GM23338 (cell line): ENCODE measurements at places on chromosomes 13 and 19.

- H3K4me3 ChIP-seq, result no peak overlapping the region
- H3K27me3 ChIP-seq, result no peaks in the 10 kb centered on the region
- no peaks in the 10 kb centered on the region; the same call in 1 of the 2 replicates for H3K36me3 ChIP-seq
- no peak for DNase-seq
- no peak overlapping the region for H3K27ac ChIP-seq
Measured at GRCh38 chr19:13483215-13483614, 23.1 kb downstream of the CACNA1A start.

DNA sequence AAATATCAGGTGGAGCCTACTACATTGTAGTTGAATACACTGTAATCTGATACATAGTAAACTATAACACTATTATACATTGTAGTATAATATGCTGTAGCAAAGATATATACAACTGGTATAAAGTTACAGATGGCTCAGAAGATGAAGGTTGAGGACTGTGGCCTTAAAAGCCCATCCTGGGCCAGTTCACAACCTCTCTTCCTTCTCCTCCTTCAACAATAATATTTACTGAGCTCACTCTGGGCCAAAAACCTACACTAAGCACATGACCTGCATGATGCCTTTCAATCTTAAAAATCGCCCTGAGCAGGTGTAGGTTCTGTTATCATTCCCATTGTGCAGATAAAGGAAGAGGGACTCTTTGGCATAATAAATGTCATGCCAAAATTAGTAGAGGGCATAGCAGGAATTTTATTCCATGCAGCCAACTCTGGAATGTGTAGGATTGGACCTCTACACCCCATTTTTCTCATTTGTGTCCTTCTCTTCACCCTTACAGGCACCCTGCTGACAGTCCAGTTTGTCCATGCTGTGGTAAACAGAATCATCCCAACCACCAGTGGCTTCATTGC, 14.6 kb upstream of the SIN3B start:
- no peak overlapping the region for H3K4me3 ChIP-seq
- DNase-seq, result peak; percentile 19
- no peaks in the 10 kb centered on the region for H3K27me3 ChIP-seq
- 0 out of 2 replicates have a peak, but pooled peaks cover 3% of the 10 kb centered on the region for H3K36me3 ChIP-seq

GRCh38 chr13:20495087-20496023, 30.3 kb downstream of the CRYL1 start:
- peak; percentile 75 for DNase-seq
- no peak overlapping the region for H3K4me3 ChIP-seq
- no peaks in the 10 kb centered on the region for H3K36me3 ChIP-seq
- no peak overlapping the region for H3K27ac ChIP-seq
- no peaks in the 10 kb centered on the region for H3K27me3 ChIP-seq
- no peaks in the 10 kb centered on the region for H3K4me1 ChIP-seq

GRCh38 chr13:102729560-102730270, 34.9 kb upstream of the METTL21C start:
- no peaks in the 10 kb centered on the region for H3K36me3 ChIP-seq
- peak; percentile 17 for DNase-seq
- no peaks in the 10 kb centered on the region for H3K27me3 ChIP-seq
- no peaks in the 10 kb centered on the region for H3K4me1 ChIP-seq
- H3K4me3 ChIP-seq, result no peak overlapping the region

GRCh38 chr19:42189133-42189532, 28.3 kb downstream of the DEDD2 start:
- DNase-seq, result no peak
- no peaks in the 10 kb centered on the region for H3K4me1 ChIP-seq
- no peaks in the 10 kb centered on the region for H3K27me3 ChIP-seq
- no peaks in the 10 kb centered on the region for H3K36me3 ChIP-seq

- no peak overlapping the region for H3K27ac ChIP-seq
- H3K4me1 ChIP-seq, result peaks cover 5% of the 10 kb centered on the region; the same call in 1 of the 2 replicates
- peak; percentile 79 for DNase-seq
- H3K36me3 ChIP-seq, result no peaks in the 10 kb centered on the region
Measured at GRCh38 chr19:4636151-4636717, 3.1 kb upstream of the TNFAIP8L1 start.

GRCh38 chr19:48370955-48371354, 6.8 kb downstream of the SYNGR4 start:
- H3K27ac ChIP-seq, result no peak overlapping the region
- no peak for DNase-seq
- no peaks in the 10 kb centered on the region for H3K4me1 ChIP-seq
- no peaks in the 10 kb centered on the region for H3K27me3 ChIP-seq
- no peak overlapping the region for H3K4me3 ChIP-seq
- H3K36me3 ChIP-seq, result no peaks in the 10 kb centered on the region

DNA sequence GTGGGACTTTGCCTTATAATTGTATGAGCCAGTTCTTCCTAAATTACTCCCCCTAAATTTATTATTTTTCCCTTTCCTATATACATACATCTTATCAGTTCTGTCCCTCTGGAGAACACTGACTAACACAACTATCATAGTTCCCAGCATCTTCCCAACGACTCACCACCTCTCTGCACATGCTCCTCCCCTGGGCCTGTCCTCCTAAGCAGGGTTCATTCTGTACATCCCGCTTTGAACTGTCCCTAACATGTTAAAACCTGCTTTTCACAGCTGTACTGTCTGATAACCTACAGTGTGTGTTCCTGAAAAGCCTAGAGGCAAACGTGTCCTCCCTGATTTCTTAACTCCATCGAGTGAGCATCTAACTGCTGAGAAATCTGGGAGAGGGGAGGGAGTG, 141.7 kb downstream of the EFNB2 start:
- H3K4me3 ChIP-seq, result no peak overlapping the region
- peaks cover 10% of the 10 kb centered on the region for H3K4me1 ChIP-seq
- no peak for DNase-seq

DNA sequence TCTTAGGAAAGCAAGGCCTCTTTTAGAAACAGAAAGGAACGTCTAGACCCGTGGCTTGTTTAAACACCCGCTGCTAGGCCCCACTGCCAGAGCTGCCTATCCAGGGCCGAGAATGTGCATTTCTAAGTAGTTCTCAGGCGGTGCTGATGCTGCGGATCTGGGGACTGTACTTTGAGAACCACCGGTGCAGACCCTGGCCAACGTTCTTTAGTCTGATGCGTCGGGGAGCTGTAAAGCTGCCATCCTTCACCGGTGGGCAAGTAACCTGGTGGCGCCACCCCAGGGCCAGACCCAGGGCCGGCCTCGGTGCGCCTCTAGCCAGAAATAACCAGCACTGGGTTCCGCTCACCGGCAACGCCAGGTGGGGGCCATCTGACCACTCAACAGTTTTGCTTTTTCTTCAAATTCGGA, 47.1 kb downstream of the TGDS start:
- H3K4me3 ChIP-seq, result peak overlapping the region; percentile 75
- H3K36me3 ChIP-seq, result no peaks in the 10 kb centered on the region

- no peaks in the 10 kb centered on the region for H3K27me3 ChIP-seq
- H3K4me1 ChIP-seq, result no peaks in the 10 kb centered on the region
- H3K36me3 ChIP-seq, result no peaks in the 10 kb centered on the region
- no peak overlapping the region for H3K4me3 ChIP-seq
Measured at GRCh38 chr13:113009743-113010509, 40.9 kb downstream of the MCF2L start.

DNA sequence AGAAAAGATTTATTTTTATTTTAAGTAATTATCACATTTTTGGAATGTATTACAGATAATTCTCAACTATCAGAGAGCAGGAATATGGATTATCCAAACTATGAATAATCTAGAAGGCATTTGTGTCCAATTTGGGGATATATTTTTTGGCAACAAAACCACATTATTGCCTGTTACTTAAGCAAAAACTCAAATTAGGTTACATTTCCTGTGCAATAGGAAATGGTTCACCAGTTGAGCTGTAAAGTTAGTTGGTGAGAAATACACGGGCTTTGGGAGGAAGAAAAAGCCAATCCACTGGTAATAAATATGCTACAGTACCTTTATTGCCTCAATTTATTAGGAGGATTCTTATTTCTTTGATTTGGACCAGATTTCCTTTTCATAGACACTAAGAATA, 1075.2 kb downstream of the PCDH9 start:
- H3K27ac ChIP-seq, result no peak overlapping the region
- DNase-seq, result no peak
- no peaks in the 10 kb centered on the region for H3K36me3 ChIP-seq
- H3K4me1 ChIP-seq, result no peaks in the 10 kb centered on the region
- H3K4me3 ChIP-seq, result no peak overlapping the region

GRCh38 chr19:29662604-29663404, 2.5 kb upstream of the PLEKHF1 start:
- no peaks in the 10 kb centered on the region for H3K27me3 ChIP-seq
- H3K36me3 ChIP-seq, result no peaks in the 10 kb centered on the region

DNA sequence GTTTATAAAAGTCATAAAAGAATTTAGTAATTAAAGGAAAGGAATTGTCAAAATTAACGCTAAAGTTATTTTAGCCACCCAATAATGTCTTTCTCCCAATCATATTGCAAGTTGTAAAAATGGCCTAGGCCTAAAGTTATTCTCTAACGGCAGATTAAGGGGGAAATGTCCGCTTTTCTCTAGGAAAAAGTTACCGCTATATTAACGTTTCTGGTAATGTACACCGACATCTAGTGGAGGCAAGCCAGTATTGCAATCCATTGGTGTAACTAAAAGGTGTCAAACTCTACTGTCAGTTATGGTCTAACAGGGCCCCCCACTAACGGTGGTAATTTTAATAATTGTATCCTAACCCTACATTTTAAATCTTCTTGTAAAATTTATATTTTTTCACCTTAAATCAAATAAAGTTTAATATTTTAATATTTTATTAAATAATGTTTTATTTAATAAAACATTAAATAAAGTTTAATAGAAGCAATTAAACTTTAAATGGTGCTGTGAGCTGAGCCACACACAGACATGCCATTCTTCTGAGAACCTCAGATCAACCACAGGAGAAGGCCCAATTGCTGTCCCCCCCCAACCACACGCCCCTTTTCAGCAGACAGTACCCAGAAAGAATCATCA, 35.9 kb upstream of the ZSCAN5A start:
- H3K36me3 ChIP-seq, result no peaks in the 10 kb centered on the region
- H3K27me3 ChIP-seq, result no peaks in the 10 kb centered on the region
